ENCODE measurements at places on chromosomes 2 and 18.
A peak's percentile ranks its signal among the peaks of the same experiment; 100 is the strongest.

DNA sequence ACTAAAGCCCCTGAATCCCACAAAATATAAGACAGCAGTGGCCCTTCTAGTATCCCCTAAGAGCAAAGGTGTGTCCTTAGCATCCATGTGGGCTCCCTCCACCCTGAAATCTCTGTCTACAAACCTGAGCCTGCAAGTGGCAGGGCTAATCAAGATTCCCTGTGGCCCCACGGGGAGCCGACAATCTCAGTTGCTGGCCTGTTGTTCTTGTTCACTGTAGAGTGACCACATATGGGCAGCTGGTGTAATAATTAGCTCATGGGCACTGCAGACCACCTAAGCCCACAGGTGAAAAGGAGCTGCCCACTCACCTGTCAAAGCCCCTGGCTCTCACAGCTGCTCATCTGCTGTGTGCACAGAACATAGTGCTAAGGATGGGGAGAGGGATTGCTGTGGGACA, 102.3 kb downstream of the MRO start:
- no peak for DNase-seq

- DNase-seq, result no peak
Measured at GRCh38 chr2:17101596-17101995, 416.6 kb downstream of the RAD51AP2 start.

DNA sequence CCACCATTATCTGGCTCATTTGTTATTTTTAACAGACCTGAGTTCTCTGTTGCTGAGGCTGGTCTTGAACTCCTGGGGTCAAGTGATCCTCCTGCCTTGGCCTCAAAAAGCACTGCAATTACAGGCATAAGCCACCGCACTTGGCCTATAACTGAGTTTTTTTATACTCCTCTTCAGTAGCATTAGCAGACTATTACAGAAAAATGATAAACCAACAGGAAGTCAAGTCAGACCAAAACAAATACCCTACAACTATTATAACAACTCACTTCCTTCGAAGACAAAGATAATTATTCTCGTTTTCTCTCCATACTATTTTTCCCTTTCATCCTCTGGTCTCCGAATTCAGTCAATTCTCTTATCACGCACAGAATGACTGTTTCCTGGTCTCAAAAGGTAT, 78.2 kb downstream of the MEMO1 start:
- DNase-seq, result no peak

- DNase-seq, result no peak
Measured at GRCh38 chr2:10720947-10721395, 459 bp upstream of the ATP6V1C2 start.

- no peak for DNase-seq
Measured at GRCh38 chr2:102618452-102619413, 620 bp upstream of the SLC9A2 start.

- no peak for DNase-seq
Measured at GRCh38 chr18:3260995-3261372, 949 bp upstream of the MYL12B start.

DNA sequence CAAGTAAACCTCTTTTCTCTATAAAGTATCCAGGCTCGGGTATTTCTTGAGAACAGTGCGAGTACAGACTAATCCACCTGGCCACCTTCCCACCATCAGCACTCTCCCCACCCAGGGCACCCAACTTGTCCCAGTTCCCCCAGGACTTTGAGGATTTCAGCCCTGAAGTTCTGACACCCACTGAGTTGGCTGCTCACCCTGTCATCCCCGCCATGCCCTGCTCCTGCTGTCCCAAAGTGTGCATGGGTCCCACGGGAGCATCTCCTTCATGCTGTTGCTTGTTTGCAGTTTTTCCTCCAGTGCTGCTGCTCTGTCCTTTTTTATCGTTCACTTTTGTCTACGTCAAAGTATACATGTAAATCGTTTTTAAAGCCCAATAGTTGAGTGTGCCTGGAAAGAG, 273.9 kb downstream of the PHLPP1 start:
- no peak for DNase-seq

DNA sequence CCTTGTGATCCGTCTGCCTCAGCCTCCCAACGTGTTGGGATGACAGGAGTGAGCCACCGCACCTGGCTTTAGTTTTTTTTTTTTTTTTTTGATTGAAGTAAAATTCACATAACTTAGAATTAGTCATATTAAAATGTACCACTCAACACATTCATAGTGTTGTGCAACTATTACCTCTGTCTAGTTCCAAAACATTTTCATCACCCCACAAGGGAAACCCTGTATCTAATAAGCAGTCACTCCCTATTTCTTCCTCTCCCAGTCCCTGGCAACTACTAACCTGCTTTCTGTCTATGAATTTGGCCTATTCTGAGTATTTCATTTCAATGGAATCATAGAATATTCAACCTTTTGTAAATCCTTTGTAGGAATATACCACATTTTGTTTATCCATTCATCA, 123.9 kb upstream of the FAM117B start:
- no peak for DNase-seq

DNA sequence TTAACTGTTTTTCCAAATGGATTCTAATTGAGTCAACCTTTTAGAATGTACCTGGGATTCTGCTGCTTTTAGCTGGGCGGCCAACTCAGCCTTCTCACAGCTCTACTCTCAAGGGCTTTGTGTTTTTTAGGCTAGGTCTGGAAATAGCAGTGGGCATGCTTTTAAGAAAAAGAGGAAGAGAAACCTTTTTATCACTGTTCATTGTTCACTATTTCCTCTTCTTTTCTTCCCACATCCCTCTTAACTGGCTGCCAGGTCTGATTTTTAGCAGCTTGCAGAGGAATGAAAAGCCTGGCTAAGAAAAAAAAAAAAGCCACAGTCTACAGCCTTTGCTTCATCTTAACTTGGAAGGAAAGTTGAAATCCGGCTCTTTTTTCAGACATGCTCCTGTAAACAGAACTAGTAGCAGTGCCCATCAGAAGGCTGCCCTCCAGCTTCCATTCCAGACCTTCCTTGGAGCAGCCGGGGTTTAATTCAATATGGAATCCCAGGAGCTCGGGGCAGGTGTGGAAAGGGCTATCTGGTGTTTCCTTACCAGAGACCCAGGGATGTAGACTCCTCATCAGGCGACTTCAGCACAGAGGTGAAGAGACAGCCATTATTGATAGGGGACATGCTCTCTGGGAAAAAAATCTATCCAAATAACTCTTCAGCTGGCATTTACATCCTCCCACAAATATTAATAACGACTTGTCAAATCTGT, 230.7 kb downstream of the MYO3B start:
- no peak for DNase-seq

DNA sequence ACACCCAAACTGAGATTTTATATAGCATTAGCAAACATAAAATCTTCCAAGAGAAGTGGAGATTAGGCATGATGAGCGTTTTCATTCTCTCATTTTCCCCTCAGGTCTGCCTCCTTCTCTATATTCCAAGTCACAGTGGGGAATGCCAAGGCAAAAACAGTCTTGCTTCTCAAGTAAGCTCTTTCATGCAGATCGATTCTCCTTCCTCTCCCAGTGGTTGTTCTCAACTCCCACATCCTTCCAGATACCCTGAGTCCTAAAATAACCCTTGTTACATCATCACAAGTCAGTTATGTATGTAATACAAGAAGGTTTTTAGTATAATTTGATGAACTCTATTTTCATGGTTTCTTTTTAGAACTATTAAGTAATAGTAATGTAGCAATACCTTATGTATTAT, 150.6 kb downstream of the TXNL1 start:
- no peak for DNase-seq

- no peak for DNase-seq
Measured at GRCh38 chr2:42812899-42813479, 20.6 kb upstream of the HAAO start.

DNA sequence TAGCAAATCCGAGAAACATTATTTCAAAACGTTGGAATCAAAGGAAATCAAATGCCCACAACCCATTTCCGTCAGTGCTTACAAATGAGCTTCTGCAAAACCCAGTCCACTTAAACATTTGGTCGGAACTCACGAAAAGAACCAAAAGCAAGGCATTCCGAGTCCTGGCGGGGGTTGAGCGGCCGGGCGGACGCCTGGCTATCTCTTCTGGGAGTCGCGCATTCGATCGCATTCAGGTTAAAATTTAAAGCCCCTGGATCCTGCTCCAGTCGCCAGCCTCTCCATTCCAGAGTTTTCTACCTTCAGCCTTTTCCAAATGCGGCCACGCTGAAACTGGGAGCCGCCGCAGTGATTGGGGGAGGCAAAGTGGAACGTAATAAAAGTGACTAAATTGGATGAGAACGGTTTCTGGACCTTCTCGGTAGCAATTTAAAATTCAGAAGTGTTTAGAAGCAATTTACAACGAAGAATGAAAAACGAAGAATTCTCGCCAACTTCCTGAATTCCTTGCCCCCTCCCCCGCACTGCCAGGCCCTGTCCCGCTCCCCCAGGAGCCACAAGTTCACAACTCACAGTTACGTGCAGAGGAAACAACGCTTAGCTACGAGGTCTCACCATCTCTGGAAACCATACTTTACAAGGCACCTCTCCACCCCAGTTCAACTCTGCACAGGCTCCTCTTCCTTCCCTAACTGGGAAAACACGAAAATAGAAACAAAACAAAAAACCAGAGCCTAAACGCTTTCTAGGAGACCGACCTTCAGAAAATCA, 1.7 kb upstream of the GATA6 start:
- no peak for DNase-seq

- no peak for DNase-seq
Measured at GRCh38 chr2:178233428-178233827, 39.1 kb downstream of the OSBPL6 start.

DNA sequence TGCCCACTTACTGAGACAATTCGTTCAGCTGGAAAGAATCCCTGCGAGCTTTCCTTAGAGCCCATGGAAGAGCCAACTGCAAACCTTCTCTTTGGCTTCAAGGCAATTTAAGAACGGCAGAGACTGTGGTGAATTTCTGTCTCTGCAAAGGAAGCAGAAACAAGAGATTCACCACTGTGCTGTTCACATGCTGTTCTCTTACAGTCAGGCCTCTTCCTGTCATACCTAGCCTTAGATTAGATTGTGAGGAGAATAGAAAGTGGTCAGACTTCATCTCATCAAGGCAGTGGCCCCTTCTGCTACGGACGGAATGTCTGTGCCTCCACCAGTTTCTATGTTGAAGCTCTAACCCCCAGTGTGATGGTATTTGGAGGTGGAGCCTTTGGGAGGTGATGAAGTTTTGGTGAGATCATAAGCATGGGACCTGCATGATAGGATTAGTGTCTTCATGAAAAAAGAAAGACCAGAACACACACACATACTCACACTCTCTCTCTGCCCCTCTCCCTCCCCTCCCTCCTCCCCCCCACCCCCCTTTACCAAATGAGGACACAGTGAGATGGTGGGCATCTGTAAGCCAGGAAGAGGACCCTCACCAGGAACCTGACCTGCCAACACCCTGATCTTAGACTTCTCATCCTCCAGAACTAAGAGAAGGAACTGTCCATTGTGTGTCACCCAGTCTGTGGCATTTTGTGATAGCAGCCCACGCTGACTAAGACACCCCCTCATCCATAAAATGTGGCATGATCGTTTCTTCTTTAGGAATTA, 45.6 kb upstream of the NRP2 start:
- no peak for DNase-seq

DNA sequence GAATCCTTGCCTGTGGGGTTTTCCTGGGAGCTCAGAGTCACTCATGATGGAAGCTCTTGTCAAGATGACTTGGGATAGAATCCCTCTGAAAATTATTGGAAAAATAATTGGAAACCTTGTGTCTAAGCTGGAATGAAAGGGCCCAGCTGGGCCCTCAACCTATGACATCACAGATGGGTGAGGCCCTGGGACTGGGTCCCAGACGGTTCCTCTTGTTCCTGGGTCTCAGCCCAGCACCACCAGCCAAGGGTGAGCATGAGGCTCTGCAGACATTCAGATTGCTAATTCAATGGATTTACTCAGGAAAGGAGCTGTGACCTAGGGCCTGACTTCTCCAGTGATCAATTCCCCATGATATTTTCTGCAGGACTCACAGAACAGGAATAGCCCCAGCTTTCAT, 188.3 kb upstream of the MYT1L start:
- DNase-seq, result no peak

DNA sequence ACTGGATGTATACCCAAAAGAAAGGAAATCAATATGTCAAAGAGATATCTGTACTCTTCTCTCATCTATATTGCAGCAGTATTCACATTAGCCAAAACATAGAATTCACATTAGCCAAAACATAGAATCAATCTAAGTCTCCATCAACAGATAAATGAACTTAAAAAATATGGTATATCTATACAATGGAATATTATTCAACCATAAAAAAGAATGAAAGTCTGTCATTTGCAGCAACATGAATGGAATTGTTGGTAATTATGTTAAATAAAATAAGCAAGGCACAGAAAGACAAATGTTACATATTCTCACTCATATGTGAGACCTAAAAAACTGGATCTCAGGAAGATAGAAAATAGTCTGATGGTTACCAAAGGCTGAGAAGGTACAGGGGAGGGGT, 212.1 kb upstream of the ZC3H15 start:
- no peak for DNase-seq

DNA sequence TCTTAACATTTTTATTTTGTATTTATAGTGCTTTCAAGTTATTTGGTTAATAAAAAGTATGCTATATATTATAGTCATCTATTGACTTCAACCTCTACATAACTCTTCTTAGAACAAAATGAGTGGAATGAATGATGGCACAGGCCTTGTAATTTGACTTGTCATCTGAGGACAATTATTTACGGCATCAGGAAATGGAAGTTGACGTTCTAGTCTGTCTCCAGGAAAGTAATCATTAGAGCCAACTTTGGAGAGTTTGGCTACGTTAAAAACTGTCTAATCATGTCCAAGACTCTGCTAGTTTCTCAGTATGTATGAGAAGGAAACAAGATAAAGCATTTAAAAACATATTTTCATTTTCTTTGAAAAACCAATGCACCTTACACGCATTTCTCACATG, 353.6 kb downstream of the ARHGAP15 start:
- DNase-seq, result no peak

DNA sequence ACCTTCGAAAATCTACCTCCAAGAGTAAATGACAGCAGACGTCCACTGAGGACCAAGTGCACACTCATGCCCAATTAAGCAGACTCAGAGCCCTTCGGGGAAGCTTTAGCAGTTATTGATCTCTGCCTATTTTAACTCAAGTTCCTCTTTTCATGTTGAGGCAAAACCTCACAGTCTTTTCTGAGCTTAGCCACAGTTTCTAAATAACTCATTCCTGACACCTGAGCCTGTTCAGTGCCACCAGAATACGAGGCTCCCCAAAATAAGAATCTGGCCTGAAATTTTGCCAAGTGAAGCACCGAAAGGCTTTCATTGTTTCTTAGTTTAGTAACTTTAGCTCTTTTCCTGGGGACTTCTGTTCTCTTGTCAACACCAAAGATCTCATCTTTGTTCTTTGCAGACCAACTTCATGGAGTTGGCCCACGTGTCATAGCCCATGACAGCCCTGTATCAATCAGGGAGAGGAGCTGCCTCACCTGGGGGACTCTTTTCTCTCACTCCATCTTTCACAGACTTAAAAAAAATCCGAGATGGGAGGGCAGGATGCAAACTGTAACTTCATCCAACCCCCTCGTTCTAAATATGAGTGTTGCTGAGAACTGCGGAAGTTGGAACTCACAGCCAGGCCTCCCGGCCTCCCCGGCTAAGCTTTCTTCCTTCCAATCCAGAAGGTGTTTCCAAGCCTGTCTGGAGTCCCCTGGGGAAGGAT, 22.2 kb downstream of the INPP5D start:
- DNase-seq, result no peak

- DNase-seq, result peak; percentile 8
Measured at GRCh38 chr18:64017870-64018269, 48.0 kb downstream of the SERPINB8 start.

Data from Panc1 (cell line).